Activated CD4-positive, alpha-beta T cell treated with anti-CD3 and anti-CD28 coated beads, Interleukin-2, amount 50 U/mL, for 24 hours (primary cell): ENCODE measurements at places on chromosomes 7 and 10.

GRCh38 chr10:113020838-113021237 is 70.8 kb downstream of the TCF7L2 start:
- DNase-seq: no peak

GRCh38 chr7:26149391-26149977 is 2.5 kb upstream of the NFE2L3 start:
- no peak for DNase-seq

GRCh38 chr10:48343921-48344598 is 37.6 kb downstream of the MAPK8 start:
- DNase-seq: no peak

GRCh38 chr10:6838118-6838517 is 258.0 kb upstream of the PRKCQ start:
- no peak for DNase-seq
